ENCODE measurements at places on chromosomes 13 and 19.

- DNase-seq: peak; percentile 88
These were observed 12.9 kb downstream of the CHAF1A start for GRCh38 chr19:4415352-4415751.

DNA sequence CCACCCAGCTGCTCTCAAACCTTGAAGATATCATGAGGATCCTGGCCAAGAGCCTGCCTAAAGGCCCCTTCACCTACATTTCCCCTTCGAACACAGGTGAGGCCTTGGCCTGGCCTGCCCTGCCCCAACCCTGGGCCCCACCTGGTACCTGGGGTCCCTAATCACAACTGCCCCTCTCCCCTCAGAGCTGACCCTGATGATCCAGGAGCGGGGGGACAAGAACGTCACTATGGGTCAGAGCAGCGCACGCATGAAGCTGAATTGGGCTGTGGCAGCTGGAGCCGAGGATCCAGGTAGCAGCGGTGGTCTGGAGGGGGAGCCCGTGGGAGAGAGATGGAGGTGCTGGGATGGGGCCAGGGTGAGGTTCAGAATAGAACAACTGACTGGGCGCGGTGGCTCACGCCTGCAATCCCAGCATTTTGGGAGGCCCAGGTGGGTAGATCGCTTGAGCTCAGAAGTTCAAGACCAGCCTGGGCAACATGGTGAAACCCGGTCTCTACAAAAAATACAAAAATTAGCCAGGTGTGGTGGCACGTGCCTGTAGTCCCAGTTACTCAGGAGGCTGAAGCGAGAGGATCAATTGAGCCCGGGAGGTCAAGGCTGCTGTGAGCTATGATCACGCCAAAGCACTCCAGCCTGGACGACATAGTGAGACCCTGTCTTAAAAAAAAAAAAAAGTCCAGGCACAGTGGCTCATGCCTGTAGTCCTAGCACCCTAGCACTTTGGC is 17.5 kb downstream of the DDX39A start:
- DNase-seq: no peak

- DNase-seq: no peak
These were observed 150.6 kb downstream of the DIAPH3 start for GRCh38 chr13:60013166-60013565.

- DNase-seq: no peak
These were observed 198.6 kb downstream of the OXGR1 start for GRCh38 chr13:96795670-96796069.

DNA sequence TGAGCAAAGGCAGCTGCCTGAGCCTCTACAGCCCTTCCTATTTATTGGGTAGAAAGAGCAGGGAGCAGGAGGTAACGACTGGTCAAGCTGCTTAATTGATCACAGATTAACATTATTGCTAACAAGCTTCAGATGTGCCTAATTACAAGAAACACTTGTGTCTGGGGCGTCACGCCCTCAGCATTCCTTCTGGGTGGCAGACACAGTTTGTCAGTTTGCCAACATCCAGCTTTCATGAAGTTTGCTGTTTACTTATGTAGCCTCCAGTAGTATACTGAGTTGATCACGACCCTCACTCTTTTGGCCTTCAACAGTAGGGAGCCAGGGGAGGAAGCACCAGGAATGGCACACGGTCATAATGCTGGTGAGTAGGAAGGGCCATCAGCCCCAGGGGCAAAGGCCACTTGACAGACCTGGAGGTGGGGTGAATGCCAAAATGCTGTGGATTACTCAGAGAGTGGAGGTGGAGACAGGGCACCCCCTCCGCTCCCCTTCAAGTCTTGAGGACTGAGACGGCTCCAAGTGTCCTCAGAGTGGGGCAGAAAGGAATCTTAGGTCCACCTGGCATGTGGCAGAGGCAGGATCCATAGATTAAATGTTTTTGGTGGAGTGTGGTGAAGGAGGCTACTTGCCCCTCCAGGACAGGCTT is 34.9 kb upstream of the PSPC1 start:
- DNase-seq: no peak

GRCh38 chr19:2208975-2209374 is 27.2 kb downstream of the PLEKHJ1 start:
- no peak for DNase-seq

GRCh38 chr13:32969516-32969941 is 46.7 kb upstream of the KL start:
- no peak for DNase-seq

- no peak for DNase-seq
These were observed 33.4 kb upstream of the DPRX start for GRCh38 chr19:53598361-53598760.

DNA sequence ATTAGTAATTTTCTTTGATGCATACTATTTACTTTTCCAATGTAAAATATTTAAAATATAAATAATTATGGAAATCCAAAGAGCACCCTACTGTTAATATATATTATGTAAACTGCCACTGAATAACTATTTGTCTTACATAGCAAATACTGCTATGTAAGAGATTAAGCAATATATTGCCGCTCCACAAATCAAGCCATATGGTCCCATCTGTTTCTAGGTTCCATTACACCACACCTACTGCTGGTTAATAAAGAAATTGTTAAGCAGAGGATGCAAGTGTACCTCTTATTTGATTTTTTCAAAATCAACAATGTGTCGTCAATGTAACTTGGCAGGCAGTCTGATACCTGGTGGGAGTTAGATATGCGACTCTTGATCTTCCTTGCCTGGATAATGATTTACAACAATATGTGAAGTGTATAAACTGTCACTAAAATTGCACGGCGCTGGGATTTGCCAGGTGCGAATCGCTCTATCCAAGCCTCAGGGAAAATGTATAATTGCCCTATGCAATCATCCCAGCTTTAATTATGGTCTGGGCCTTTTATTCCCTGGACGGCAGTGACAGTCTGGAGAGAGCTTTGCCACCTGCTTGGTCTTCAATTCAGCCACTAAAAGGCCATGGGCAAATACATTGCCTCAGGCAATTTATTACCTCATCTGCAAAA is 16.0 kb downstream of the SMAD9 start:
- no peak for DNase-seq

DNA sequence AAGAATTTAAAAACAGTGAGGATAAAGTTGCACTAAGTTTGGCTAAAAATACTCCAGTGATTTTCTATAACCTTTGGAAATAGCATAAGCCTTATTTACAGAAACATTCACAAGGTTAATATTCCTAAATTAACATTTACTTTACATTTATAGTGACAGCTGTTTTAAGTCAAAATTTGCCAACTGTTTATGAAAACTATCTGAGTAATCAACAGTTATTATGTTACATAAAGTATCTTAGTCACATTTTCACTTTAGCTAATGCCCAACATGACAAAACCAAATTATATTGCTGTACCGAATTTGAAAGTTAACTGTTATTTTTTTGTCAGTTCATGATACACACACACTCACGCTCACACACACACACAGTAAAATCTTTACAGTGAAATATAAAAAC is 1.2 kb downstream of the TNFRSF19 start:
- no peak for DNase-seq

DNA sequence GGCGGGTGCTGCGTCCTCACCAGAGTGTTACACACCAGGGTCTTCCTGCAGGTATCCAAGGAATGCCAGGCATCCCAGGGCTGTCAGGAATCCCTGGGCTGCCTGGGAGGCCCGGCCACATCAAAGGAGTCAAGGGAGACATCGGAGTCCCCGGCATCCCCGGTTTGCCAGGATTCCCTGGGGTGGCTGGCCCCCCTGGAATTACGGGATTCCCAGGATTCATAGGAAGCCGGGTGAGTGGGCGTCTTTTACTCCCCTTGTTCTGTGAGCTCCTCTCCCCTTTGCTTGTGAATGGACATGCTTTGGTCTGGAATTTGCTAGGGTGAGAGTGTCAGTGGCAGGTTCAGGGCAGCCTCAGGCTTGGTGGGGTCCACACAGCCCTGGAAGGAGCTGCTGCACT is 75.9 kb downstream of the RAB20 start:
- DNase-seq: no peak

DNA sequence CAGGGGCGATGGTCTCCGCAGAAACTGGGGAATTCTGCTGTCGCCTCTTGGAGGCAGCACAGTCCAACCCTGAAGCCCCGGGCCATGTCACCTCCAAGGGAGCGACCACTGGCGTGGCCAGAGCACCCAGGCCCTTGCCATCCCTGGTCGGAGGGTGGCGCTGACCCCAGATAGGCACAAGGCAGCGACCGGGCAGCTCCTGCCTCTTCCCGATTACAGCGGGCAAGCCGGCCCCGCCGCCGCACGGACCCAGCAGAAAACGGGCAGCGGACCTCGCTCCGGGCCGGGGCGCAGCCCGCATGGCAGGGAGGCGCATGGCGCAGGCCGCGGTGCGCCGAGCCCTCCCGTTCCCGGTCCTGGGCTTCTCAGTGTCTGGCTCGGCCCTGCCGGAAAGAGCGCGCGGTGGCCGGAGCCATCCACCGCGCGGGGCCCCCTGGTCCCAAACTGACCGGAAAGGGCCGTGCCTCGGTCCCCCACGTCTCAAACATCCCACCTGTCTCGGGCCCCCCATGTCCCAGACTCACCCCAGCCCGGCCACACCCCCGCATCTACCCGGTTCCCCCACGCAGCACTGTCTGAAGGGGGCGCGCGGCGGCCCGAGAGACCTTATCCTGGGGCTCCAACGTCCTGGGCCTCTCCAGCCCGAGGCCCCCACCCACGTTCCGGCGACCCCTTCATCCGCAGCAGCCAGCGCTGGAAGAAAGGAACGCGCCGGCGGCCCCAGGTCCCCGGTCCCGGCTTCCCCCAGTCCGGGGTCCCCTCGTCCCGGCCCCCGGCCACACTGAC is 727 bp downstream of the CERS1 start:
- DNase-seq: peak; percentile 72

GRCh38 chr19:17933414-17934129 is 757 bp downstream of the CCDC124 start:
- no peak for DNase-seq
